ENCODE measurements at places on chromosomes 12 and 14.
A peak's percentile ranks its signal among the peaks of the same experiment; 100 is the strongest.

DNA sequence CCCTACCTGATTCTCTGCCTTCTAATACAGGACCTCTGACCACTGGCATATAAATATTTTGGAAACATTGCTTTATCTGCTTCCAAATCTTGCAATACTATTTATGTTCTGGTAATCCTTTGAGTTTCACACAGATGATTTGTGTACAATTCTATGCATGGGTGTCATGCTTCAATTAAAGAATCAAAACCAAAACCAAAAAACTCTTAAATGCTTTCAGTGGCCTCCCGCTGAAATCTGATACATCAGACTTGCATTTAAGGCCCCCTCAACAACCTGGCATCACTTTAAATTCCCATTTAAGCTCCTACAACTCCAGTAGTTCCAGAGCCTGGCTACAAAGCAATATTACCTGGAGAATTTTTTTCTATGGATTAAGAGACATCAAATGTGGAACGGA lies 221.7 kb upstream of the NAV3 start:
- DNase-seq: no peak

- DNase-seq: no peak
Measured at GRCh38 chr12:100031836-100032235, 47.1 kb upstream of the ANKS1B start.

- DNase-seq: no peak
Measured at GRCh38 chr12:121520586-121521086, 60.2 kb downstream of the KDM2B start.

GRCh38 chr12:69688471-69689427 lies 10.4 kb downstream of the BEST3 start:
- DNase-seq: peak; percentile 83

- no peak for DNase-seq
Measured at GRCh38 chr14:68727315-68728047, 65.4 kb downstream of the ZFP36L1 start.

GRCh38 chr14:87784386-87784785 lies 208.6 kb downstream of the GALC start:
- no peak for DNase-seq

GRCh38 chr12:120668091-120668867 lies 18.7 kb upstream of the MLEC start:
- DNase-seq: no peak

DNA sequence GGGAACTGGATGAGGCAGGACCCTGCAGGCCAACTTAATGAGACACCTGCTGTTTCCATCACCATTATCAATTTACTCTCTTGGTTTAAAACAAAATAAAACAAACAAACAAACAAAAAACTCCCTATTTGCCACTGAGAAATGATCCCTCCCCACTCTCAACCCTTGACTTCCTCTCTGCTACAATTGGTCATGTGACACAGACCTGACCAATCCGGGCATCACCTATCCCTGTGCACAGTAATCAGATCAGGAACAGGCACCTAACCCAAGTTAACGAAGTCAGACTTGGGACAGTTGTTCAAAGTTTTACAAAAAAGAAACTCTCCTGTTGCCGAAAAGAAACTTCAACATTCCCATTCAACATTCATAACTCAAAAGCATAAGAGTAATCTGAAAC lies 58.4 kb downstream of the NELL2 start:
- DNase-seq: no peak

GRCh38 chr12:90015228-90015627 lies 306.6 kb upstream of the ATP2B1 start:
- DNase-seq: no peak

- DNase-seq: no peak
Measured at GRCh38 chr14:70069186-70069585, 119.6 kb downstream of the SLC8A3 start.

DNA sequence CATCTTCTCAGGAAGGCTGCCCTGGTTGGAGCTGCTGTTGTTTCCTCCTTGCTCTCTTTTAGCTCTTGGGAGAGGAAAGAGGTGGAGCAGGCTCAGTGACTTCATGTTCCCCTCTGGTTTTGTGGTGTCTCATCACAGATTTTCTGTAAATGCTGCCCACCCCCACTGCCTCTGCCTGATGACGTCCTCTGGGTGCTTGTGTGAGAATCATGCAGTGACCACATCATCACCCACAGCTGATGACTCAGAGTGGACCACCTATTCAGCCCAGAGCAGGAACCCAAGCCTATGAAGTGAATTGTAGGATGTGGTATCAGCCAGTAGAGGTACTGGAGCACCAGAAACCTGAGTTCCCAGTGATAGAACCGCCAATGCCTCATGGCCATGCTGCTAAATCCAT lies at the start of gene GZMB:
TSS of gene GZMB (minus strand) at position 33 of the 400 bp plus-strand sequence. CDS start at position 3, 30 bp downstream.
- DNase-seq: no peak

- no peak for DNase-seq
Measured at GRCh38 chr14:54168489-54168888, 211.9 kb upstream of the BMP4 start.

- DNase-seq: no peak
Measured at GRCh38 chr14:70952485-70952884, 45.2 kb downstream of the PCNX1 start.

DNA sequence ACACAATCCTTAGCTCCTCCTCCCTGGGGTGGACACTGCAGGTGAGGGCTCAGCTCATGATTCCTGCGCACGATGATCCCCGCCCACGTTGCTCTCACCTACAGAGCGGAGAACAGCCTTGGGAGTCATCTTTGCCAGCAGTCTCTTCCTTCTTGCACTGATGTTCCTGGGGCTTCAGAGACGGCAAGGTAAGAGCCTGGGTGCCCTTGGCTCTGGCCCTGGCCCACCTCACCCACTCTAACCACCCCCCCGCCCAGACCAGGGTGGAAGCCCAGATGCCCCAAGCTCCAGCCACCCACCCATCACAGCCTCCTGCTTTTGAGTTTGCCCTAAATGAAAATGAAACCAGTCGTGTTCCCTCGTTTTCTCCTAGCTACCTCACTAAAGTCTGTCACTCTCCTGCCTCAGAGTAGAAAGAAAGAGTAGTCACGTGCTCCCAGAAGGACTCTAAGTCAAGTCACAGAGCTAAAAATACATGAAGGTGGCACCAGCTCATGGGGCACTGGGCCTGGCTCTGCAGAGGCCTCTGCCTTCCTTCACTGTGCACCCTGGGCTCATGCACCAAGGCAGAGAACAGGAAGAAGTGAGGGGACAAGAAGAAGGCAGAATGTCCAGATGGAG lies 9.0 kb downstream of the TAPBPL start:
- DNase-seq: no peak

DNA sequence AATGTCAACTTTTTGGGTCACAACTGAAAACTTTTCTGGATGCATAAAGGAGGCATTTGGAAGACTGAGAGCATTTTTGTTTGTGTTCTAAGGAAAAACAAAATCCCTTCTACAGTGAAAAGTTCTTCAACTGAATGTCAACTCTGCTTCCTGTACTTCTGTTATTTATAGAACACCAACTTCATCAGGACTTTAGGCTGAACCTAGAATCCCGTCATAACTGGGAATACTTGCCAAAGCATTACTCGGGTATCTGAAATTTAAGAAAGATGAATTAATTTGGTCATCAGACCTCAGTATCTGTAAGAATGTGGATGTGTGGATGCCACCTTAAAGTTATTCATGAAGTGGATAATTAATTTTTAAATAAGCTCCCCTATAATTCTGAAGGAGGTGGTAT lies 73.2 kb downstream of the FERMT2 start:
- no peak for DNase-seq

DNA sequence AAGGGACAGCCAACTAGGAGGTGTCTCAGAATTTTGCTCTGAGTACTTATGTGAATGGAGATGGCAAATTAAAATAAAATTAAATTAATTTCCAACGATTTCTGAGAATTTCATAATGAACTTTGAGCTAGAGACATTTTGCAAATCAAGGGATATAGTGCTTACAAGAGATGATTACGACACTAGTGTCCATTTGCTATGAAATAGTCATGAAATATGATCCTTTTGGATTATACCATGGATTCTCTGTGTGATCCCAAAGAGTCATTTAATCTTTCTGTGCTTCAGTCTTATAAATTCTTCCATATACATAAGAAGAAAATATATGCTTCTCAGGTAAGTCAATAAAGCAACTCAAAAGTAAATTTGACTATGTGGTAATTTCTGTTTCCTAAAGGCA lies 240.6 kb downstream of the SLC25A21 start:
- DNase-seq: no peak

DNA sequence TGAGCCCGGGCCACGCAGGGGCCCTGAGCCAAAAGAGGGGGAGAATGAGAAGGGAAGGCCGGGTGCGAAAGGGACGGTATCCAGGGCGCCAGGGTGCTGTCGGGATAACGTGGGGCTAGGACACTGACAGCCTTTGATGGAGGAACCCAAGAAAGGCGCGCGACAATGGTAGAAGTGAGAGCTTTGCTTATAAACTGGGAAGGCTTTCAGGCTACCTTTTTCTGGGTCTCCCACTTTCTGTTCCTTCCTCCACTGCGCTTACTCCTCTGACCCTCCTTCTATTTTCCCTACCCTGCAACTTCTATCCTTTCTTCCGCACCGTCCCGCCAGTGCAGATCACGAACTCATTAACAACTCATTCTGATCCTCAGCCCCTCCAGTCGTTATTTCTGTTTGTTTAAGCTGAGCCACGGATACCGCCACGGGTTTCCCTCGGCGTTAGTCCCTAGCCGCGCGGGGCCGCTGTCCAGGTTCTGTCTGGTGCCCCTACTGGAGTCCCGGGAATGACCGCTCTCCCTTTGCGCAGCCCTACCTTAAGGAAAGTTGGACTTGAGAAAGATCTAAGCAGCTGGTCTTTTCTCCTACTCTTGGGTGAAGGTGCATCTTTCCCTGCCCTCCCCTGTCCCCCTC lies 3.0 kb downstream of the SSTR1 start:
- DNase-seq: no peak

DNA sequence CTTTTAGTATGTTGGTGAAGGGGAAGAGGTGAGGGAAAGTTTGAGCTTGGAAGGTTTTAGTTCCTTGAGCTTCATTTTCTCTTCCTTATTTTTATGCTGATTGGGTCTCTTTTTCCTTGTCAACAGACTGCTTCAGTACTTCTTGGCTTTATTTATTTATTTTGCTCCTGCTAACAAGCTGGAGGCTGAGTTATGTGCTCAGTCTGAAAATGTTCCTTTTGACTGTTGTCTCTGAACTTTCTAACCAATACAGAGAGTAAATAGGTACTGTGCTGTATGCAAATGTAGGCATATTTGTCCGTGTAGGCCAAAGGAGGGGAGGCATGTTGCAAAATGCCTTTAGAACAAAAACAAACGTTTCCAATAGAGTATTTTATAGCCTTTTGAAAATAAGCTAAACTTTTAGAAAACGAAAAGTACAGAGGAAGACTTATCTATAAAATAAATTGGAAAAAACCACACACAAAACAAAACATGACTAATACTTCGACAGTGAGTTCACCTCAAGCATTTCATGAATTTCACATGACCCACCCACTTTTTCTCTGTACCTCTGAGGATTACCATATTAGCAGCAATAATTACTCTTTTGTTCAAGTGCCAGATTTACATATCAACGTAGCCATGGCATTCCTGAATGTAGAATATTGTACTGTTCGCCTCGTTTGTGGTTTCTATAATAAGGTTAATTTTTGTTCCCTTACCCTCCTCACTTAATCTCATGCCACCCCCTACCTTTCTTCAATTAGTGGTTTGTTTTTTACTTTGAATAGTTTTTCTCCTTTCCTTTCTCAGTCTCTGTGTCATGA lies 4.7 kb upstream of the CREBL2 start:
- DNase-seq: no peak

DNA sequence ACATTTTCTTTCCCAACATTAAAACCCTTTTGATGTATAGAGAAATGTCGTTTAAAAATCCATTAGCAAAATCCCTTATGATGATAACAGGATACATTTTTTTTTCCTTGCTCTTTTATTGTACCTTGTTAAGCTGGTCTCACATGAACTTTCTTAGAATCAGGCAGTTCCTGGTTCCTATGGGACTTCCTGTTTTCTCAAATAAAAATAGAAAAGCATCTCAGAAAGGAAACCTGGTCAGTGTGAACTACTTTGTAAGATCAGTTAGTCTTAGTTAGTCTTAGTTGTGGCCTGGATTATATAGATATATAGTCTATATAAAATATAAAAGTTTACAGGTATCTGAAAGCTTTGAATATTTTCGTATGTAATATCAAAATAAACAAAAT lies 40.3 kb downstream of the LEMD3 start:
- DNase-seq: no peak

DNA sequence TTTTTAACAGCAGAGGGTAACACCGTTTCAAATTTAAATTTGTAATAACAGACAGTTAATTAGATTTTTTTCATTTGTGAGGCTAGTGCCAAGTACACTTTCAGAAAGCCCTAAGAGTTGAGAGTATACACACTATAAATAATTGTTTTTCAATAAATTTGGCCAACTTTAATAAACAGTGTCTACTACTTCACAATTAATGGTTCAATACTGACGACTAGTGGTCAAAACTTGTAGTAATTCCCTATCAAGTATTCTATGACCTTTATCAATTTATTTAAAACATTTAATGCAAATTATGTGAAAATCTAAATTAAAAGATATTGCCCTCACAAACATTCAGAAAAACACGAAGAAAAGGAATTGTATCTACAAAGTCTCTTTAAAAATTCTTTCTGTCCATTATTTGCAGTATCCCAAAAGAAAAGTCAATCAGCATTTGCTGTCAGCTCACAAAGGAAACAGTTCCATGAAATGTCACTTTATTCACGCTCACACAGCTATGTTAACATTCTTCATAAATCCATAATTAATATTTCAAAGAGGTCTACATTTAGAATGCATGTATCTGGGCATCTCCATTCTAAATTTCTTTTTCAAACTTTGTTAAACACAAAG lies 91.2 kb downstream of the CEP128 start:
- peak; percentile 3 for DNase-seq

DNA sequence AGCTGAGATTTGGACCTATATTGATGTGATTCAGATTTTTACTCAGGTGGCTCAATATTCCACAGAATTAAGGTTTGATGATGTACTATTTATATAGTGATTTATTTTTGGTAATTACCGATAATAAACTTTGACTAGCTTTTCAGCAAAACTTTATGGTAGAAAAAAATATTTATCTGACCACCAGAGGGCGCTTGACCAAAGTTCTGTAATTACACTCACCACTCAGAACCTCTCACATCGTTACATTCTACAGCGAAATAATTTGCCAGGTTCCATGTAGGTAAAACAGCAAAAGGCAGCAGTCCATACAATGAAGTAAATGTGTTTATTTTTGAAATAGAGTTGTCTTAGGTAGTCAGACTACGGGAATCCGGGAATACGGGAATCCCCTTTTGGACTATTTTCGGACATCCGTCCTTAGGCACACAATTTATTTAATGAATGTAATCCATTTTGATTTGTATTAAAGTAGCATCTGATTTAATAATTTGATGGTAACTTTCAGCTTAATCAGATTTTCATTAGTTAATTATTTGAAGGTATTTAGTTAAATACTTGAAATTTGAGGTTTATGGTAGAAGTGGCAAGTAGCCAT lies 143.0 kb upstream of the DDHD1 start:
- no peak for DNase-seq

GRCh38 chr12:81245458-81245857 lies 167.6 kb downstream of the ACSS3 start:
- DNase-seq: no peak

GRCh38 chr14:93064411-93065271 lies 51.1 kb downstream of the ITPK1 start:
- peak; percentile 21 for DNase-seq

- peak; percentile 90 for DNase-seq
Measured at GRCh38 chr12:13425766-13426165, 229.2 kb downstream of the EMP1 start.

- no peak for DNase-seq
Measured at GRCh38 chr12:29025937-29026336, 123.1 kb upstream of the FAR2 start.

GRCh38 chr12:124073356-124074035 lies 100.5 kb downstream of the ZNF664 start:
- DNase-seq: no peak

GRCh38 chr14:75910048-75910447 lies 71.7 kb downstream of the TGFB3 start:
- DNase-seq: no peak
